ENCODE measurements at places on chromosomes 2 and 18. TPM values are rescaled to one million over a fixed set of nuclear protein-coding genes. Genes with fewer than 3 reads are reported as not detected.

DNA sequence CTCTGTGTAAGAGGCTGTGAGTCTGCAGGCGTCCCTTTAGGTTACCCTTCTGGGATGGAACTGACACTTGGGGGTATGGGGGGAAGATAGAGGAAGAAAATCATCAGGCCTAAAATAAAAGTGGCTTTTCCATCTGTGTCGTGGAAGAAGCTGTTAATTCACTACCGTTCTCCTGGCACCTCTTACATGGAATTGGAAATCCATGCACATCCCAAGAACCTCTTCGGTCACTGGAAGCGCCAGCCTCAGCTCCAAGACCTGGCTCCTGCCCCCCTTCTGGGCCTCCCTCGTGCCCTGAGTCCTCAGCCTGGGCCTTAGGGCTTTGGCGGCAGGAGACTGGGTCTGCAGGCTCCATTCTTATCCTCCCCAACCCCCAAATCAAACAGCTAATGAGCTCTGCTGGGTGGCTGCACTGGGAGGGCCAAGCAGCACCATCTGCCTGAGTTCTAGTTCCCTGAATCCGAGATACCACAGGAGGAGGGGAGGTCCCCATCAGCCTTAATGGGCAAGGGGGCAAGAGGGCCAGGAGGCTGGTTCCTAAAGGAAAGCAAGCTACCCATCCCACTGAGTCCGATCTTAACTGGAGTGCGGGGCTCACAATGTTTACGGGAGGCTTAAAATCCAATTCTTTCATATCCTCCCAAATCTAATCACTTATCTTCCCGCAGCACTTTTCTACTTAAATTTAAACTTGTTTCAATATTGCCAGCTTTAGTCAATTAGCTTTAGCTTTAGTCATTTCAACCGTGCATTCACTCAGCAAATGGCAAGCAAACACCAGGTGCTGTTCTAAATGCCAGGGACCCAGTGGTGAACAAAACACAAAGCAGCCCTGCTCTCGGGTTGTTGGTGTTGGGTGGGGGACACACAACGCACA lies 52.8 kb downstream of the FAM178B start:
- DNase-seq, result no peak
- no peak overlapping the region for H3K27ac ChIP-seq
- peaks cover 2% of the 10 kb centered on the region for H3K27me3 ChIP-seq
- no peak overlapping the region for H3K4me3 ChIP-seq
- H3K36me3 ChIP-seq, result no peaks in the 10 kb centered on the region
- peaks cover 16% of the 10 kb centered on the region for H3K4me1 ChIP-seq

The LGALSL gene
- not detected for polyA plus RNA-seq

The TMEM237 gene
- 1.9 TPM for polyA plus RNA-seq

DNA sequence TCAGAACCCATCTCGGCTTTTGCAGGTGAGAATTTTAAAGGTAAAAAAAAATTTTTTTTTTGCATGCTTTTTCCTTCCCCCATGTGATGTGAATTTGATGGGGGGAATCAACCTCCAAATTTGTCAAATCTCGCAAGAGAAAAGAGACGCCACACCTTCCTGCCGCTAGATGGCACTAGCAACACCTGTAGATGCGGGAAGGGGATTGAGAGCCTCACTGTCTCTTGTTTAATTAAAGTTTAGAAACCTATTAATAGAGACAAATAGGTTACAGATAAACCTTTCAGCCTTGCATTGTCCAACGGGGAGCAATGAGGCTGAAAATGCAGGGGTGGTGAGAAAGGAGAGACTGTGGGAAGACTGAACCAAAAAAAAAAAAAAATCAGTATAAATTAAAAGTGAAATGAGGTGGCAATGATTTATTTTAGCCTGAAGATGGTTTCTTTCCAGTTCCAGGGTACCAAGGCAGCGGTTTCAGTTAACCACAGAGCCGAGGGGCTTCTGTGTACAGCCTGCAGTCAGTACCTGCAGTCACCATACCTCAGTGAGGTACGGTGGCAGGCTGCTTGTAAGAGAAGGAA lies 84.6 kb downstream of the NRP2 start:
- H3K4me1 ChIP-seq, result no peaks in the 10 kb centered on the region
- peak; percentile 32 for DNase-seq
- H3K27me3 ChIP-seq, result peaks cover 2% of the 10 kb centered on the region
- no peak overlapping the region for H3K27ac ChIP-seq

DNA sequence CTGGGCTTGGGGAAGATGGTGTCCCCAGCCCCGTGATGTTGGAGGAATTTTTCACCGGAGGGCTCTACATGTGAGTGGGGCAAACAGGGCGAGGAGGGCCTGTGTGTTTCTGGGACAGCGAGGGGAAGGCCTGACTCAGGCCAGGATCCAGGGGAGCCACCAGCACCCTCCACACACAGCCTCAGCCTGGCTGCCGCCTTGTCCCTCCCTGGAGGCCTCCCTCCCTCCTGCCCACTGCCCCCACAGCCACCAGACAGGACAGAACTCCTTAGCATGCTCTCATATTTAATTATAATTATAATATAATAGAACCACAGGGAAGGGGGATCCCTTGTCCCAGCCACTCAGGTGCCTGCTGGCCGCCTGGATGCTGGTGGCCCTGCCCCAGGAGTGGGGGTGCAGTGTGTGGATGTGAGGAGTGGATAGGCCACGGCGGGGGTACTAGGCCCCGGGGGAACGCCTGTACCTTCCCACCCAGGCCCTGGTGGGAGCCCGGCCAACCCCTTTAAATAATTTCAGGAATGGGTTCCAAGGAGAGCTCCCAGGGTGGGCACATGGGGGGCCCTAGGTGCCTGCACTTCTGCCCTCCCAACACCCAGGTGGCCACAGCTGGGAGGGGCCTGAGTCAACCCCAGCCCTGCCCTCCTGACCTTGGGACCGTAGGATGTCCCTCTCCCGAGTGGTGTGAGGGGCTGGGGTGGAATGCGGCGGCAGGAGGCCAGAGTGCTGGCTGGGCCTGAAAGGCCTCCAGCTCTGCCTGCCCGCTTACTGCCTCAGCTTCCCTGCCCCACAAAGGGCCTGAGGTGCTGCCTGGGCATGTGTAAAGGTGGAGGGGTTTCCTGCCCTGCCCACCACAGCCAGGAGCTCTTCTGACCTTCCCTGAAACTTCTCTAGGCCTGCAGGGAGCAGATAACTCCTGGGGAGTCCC lies 8.8 kb downstream of the PDCD1 start:
- no peaks in the 10 kb centered on the region for H3K36me3 ChIP-seq
- DNase-seq, result no peak
- H3K4me1 ChIP-seq, result peaks cover 8% of the 10 kb centered on the region
- peaks cover 11% of the 10 kb centered on the region for H3K27me3 ChIP-seq
- no peak overlapping the region for H3K4me3 ChIP-seq

The GDF7 gene
- polyA plus RNA-seq, result not detected

The LRP2 gene
- not detected for polyA plus RNA-seq

The EVA1A gene
- polyA plus RNA-seq, result not detected

DNA sequence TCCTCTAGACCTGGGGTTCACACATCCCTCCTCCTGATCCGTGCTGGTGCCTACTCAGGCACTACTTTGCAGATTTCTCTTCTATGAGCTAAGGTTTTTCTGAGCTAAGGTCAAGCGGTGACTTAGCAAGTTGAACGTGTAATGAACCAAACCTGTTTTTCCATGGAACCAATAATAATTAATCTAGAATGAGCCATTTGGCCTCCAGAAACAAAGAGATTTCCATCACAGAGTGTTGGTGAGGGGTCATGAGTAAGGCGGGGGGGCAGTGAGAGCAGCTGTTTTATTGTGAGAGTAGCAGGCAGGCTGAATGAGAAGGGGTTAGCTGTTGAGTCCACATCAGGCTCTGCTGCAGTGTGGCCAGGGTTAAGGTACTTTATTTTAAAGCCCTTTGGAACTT lies 112.0 kb upstream of the FOSL2 start:
- no peak for DNase-seq
- H3K4me1 ChIP-seq, result peaks cover 9% of the 10 kb centered on the region
- peaks cover 23% of the 10 kb centered on the region for H3K36me3 ChIP-seq
- no peak overlapping the region for H3K4me3 ChIP-seq
- H3K27ac ChIP-seq, result no peak overlapping the region
- no peaks in the 10 kb centered on the region for H3K27me3 ChIP-seq

DNA sequence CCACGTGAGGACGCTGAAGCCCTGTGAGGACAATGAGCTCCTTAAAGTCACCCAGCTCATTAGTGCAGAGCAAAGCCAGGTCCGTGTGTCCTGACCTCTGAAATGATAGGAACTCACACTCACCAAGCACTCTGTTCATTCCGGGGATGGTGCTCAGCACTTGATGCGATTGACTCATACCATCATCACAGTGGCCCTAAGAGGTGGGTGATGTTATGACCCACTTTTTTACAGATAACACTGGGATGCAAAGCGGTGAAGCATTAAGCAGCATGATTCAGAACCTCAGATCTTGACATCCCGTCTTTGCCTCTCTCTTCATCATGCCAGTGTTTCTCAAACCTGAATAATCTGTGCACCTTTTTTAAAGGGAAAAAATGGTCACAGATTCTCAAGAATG lies 234.8 kb downstream of the ALPK2 start:
- H3K4me3 ChIP-seq, result no peak overlapping the region
- H3K36me3 ChIP-seq, result no peaks in the 10 kb centered on the region
- H3K4me1 ChIP-seq, result no peaks in the 10 kb centered on the region
- no peaks in the 10 kb centered on the region for H3K27me3 ChIP-seq
- no peak for DNase-seq

DNA sequence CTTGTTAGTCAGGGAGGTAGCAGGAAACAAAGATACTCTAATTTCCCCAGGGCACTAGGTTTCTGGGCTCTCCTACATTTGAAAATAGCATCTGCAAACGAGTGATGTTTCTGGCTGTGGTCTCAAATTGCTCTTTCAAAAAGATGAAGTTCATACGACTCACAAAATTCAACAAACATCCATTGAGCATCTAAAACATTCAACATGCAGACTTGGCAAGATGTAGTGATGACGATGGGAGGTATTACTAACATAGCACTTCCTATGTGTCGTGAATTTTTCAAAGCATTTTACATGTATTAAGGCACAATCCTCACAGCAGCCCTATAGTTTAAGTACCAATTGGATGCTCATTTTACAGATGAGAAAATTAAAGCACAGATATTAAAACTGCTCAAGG lies 5.2 kb downstream of the CCBE1 start:
- H3K36me3 ChIP-seq, result no peaks in the 10 kb centered on the region
- peaks cover 5% of the 10 kb centered on the region for H3K27me3 ChIP-seq
- DNase-seq, result no peak
- H3K27ac ChIP-seq, result no peak overlapping the region
